H7 (cell line): ENCODE measurements at places on chromosomes 5 and 9. TPM values are rescaled to one million over a fixed set of nuclear protein-coding genes. Genes with fewer than 3 reads are reported as not detected.

ARHGEF39 gene
- 17.4 and 21.4 TPM in 2 replicates for total RNA-seq

ZNF782 gene
- total RNA-seq, result 2.6 and 3.1 TPM in 2 replicates

SET gene
- 798 and 1,235 TPM in 2 replicates for total RNA-seq

CCIN gene
- 0.17 TPM in 1 of 2 replicates, not detected in the other for total RNA-seq

SLC34A3 gene
- total RNA-seq, result 0.03 TPM in 1 of 2 replicates, not detected in the other

SH3RF2 gene
- total RNA-seq, result 0.89 and 1.7 TPM in 2 replicates

TRPM6 gene
- total RNA-seq, result 0.15 and 0.24 TPM in 2 replicates

ORM1 gene
- not detected in 2 replicates for total RNA-seq

C9orf78 gene
- 39.7 and 47.0 TPM in 2 replicates for total RNA-seq

EIF4E1B gene
- 0.33 and 0.97 TPM in 2 replicates for total RNA-seq

PCDHB13 gene
- 0.03 TPM in 1 of 2 replicates, not detected in the other for total RNA-seq

ROR2 gene
- 19.4 and 40.0 TPM in 2 replicates for total RNA-seq

ADAMTS6 gene
- 1.3 and 1.5 TPM in 2 replicates for total RNA-seq

LPAR1 gene
- 7.1 and 7.2 TPM in 2 replicates for total RNA-seq

- no peak for DNase-seq
Measured at GRCh38 chr9:136970361-136970760, 6.9 kb upstream of the PTGDS start.

GRCh38 chr5:92562065-92562464 is 1019.0 kb downstream of the NR2F1-AS1 start:
- DNase-seq, result no peak

GRCh38 chr5:16809010-16809394 is 127.1 kb downstream of the MYO10 start:
- DNase-seq, result no peak

GRCh38 chr5:142795251-142795650 is 25.1 kb downstream of the ARHGAP26 start:
- DNase-seq, result no peak

- peak; percentile 92 for DNase-seq
Measured at GRCh38 chr9:89549031-89549644, 51.2 kb upstream of the SEMA4D start.

- DNase-seq, result no peak
Measured at GRCh38 chr9:20407013-20407412, 215.3 kb downstream of the MLLT3 start.

DNA sequence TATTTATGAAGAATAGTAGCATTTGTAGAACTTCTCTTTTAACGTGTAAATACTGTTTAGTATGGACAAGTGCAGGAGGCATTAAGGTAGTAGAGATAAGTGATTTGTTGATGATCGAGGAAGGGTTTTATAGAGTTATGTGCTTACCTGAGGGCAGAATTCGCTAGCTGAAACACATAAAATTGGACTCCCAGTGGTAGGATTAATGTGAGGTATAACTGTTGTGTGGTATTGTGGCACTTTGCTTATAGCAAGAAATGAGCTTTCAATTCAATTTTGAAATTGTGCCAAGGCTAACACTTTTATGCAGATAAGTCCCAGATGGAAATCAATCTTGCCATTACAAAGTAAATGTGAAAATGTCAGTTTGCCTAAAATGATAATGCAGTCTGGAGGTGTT is 1.2 kb downstream of the AP3S1 start:
- no peak for DNase-seq

DNA sequence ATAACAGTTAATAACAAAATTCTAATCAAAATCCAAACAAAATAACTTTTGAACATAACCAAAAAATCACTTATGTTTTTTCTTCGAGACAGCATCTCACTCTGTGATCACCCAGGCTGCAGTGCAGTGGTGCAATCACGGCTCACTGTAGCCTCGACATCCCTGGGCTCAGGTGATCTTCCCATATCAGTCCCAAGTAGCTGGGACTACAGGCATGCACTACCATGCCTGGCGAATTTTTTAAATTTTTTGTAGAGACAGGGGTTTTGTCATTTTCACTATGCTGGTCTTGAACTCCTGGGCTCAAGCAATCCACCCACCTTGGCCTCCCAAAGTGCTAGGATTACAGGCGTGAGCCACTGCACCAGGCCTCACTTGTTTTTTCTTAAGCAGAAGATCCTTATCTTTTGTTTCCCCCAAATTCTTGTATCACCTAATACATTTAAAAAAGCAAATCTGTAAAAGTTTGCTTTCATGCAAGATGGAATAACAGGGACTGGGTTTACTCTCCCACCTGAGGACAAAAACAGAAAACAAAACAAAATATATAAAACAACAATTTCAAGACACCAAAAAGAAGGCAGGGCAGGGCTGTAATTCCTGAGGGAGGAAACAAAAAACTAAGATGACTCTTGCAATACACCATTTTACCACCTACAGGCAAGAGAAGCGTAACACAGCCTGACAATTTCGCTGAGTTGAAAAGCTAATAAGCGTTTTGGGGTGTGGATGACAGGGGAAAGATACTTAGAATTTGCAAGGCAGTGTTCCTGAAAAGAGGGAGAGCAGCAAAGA is 71.4 kb downstream of the RAPGEF6 start:
- DNase-seq, result peak; percentile 13

GRCh38 chr9:130239741-130240241 is 25.8 kb upstream of the HMCN2 start:
- peak; percentile 9 for DNase-seq

DNA sequence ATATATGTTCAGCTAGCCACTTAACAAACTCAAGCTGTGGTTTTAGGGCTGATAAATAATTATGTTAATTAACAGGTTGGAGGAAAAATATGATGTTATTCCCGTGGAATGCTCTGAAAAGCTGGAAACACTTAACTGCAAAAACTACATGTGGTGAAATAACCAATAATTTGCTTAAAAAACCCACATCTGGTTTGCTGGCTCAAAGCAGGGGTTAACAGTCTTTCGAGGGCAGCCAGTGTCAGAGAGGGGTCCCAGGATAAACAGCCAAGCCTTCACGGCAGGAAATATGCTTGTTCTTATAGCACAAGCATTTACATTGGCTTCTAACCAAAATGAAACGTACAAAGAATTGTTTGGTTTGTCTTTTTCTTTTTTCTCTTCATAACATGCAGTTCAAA is 254.0 kb upstream of the GAS1 start:
- DNase-seq, result no peak

DNA sequence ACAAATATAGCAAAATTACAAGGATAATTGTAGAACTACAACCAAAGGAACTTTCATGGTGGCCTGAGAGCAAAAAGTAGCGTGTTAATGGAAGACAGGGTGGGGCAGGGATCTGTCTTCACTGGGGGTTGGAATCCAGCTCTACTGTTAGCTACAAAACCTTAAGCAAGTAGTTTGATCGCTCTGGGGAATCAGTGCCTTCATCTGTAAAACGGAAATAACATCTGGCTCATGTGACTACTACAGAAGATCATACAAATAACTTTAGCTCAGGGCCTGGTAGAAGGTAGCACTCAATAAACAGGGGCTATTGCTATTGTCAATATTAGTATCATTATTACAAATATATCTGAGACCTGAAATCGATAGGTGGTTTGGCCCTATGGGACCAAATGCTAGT is 40.4 kb downstream of the ZNF608 start:
- DNase-seq, result no peak

GRCh38 chr5:134447815-134448520 is 36.3 kb upstream of the CDKN2AIPNL start:
- DNase-seq, result no peak

- DNase-seq, result no peak
Measured at GRCh38 chr5:74042559-74042958, 416.6 kb downstream of the ARHGEF28 start.

- no peak for DNase-seq
Measured at GRCh38 chr9:81632599-81632998, 56.7 kb downstream of the TLE1 start.

- DNase-seq, result no peak
Measured at GRCh38 chr5:100760688-100761087, 142.4 kb downstream of the ST8SIA4 start.

DNA sequence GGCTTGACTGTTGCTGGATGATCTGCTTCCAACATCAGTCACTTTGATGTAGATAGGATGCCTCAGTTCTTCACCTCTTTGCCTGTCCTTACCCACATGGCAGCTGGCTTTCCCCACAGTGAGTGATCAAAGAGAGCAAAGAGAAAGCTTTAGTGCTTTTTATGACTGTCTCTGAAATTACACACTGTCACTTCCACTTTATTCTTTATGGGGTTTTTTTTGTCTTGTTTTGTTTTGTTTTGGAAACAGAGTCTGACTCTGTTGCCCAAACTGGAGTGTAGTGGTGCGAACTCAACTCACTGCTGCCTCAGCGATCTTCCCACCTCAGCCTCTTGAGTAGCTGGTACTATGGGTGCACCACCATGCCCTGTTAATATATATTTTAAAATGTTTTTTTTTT is 32.4 kb upstream of the C5orf24 start:
- no peak for DNase-seq

DNA sequence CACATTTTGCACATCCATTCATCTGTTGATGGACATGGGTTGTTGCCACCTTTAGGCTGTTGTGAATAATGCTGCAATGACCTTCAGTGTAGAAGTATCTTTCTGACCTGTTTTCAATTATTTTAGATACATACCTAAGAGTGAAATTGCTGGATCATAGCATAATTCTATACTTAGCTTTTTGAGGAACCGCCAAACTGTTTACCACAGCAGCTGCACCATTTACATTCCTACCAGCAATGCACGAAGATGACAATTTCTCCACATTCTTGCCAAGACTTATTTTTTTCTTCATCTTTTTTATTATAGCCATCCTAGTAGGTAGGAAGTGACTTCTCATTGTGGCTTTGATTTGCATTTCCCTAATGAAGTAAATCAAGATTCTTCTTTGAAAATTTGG is 36.5 kb upstream of the ASTN2 start:
- DNase-seq, result no peak

- peak; percentile 93 for DNase-seq
Measured at GRCh38 chr5:146344155-146345118, 5.8 kb downstream of the POU4F3 start.

- DNase-seq, result no peak
Measured at GRCh38 chr9:135222881-135223760, 135.7 kb downstream of the OLFM1 start.

DNA sequence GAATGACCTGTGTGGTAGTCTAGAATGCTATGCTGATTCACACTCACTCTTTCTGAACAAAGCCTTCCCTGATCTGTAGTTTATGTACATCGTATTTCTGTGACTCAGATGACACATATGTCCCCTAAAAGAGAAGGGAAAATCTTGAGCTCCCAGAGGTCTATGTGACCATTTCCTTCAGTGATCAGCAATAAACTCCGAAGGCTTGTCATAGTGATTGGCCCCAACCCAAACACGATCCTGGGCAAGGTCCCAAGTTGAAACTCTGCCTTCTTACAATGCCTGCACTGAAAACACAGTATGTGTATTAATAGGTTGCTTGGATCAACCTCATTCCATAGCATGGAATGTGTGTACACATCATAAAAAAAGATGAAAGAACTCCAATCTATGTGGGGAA is 685.8 kb downstream of the MAT2B start:
- no peak for DNase-seq

DNA sequence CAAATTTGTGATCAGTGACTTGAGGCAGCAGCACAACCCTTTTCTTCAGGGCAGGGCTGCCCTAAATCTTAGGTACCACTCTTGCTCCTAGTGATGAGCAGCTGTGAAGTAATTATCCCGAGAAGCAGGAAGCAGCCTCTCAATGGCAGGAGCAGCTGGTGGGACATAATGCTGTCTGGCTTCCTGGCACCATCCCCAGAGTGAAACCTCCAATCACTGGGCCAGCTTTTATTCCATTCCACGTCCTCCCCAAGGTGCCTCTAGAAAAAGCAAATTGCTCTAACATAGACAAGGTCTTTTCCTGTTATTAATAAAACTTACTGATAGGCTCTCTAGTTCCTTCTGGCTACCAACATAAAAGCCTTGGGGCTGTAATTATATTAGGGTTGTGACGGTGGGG is 154.0 kb downstream of the FRMD3 start:
- DNase-seq, result no peak

DNA sequence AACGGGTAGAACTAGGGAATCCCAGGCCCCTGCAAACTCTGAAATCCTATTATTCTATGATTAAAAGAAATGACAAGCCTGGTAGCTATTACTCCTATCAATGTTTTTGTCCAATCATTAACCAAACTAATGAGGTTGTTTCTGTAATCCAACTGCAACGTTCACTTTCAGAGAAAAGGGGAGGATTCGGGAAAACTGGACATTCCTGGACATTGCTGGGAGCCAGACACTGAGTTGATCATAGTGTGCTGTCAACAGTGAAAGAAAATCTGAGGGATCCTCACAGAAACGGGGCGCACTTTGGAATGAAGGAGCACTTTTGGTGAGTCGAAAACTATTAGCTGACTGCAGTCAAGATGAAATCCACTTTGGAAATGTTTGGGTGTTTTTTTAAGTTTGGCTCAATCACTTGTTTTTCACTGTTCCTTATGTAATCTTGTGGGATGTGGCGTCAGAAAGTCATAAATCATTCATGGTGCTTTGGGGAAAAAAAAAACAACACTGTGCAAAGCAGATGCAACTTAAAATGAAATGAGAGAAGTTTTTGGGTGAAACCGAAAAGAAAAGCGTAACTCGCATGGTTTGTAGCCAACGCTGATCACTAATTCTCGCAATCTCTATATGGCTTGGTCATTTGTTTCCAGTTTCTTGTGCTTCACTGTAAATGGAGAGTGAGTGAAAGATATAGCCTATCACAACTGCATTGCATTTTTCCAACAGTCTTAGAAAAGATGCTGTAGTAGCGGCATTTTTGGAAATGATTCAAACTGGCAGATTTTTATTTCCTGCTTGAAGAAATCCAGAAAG is 51.2 kb upstream of the ADRA1B start:
- no peak for DNase-seq

- no peak for DNase-seq
Measured at GRCh38 chr5:42570966-42571960, 148.0 kb downstream of the GHR start.

GRCh38 chr9:124914753-124915405 is 26.0 kb downstream of the GOLGA1 start:
- DNase-seq, result no peak

- no peak for DNase-seq
Measured at GRCh38 chr5:38697013-38697412, 140.6 kb upstream of the LIFR start.

- no peak for DNase-seq
Measured at GRCh38 chr9:124047251-124047672, 35.7 kb downstream of the LHX2 start.

GRCh38 chr5:9864791-9865190 is 234.6 kb upstream of the TAS2R1 start:
- no peak for DNase-seq

- no peak for DNase-seq
Measured at GRCh38 chr5:20230010-20230409, 242.0 kb upstream of the CDH18 start.
